RKO (cell line): ENCODE measurements at places on chromosomes 4 and X.

DNA sequence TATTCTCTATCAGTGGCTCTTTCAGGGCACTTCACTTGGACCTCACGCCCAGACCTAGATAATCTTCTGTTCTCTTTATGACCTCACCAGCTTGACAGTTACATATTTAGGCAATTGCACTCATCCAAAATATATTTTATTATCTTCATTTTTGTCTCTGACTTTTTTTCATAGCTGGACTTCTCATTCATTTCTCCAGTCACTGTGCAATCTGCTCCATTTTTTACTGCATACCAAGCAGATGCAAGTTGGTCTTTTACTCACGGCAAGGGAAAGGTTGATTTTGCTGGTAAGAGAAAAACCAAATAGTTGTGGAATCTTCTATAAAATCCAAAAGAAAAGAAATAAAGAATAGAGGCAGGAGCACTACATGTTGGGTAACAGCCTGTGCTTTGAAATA, 31.7 kb downstream of the MAD2L1 start:
- DNase-seq = no peak

DNA sequence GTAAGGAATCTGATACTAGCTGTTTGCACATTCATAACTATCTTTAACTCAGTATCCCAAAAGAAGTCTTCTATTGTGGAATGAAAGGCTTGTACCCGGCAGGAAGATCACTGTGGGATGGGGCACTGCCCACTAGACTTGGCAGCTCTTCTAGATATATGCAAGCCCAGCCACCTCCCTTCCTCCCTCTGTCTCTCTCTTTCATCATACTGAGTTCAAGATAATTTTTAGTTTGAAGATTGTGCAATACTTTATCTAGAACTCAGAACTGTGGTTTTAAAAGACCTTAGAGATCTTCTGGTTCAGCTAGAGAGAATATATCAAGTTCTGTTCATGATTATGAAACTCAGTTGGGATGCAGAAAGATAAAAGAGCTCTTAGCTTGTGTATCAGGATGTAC, 22.5 kb upstream of the GPR34 start:
- no peak for DNase-seq

GRCh38 chrX:46436744-46437143, 108.5 kb downstream of the ZNF674 start:
- DNase-seq = no peak

DNA sequence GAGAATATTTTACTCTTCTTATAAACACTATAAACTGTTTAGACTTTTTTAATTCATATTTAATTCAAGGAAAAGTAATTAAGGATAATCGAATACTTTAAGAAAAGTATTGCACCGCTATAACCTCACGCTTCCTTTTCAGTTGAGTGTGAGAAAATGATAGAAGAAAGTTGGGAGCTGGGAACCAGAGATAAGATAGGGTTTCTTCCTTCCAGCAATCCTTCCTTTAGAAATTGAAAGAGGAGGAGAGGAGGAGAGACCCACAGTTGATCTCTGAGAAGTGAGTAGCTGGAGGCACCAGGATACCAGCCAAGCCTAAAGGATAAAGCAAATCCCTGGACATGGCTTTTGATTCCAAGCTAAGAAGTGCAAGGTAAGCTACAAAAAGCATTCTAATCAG, 242.3 kb upstream of the NOCT start:
- DNase-seq = no peak

GRCh38 chr4:15130441-15130840, 128.2 kb downstream of the CPEB2 start:
- no peak for DNase-seq

- DNase-seq = no peak
Observed at GRCh38 chrX:38854305-38854704, 53.0 kb downstream of the MID1IP1 start.

- DNase-seq = no peak
Observed at GRCh38 chrX:4762196-4762595, 1048.7 kb upstream of the PRKX start.

DNA sequence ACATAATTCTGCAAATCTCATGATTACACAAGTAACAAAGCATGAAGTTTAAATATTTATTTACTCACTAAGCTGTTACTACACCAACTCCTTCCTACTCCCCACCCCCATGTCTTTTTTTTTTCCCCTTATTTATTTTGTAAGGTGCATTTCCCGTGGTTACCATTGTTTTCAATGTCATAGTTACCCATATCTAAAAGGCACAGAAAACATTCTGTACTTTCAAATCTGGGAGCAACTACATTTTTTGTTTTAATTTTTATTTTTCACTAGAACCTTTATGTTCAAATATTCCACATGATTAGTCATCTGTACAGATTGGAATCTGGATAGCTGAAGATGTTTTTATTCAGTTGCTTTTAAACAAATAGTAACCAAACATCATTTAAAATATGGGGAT, 62.8 kb downstream of the PPP3CA start:
- no peak for DNase-seq

DNA sequence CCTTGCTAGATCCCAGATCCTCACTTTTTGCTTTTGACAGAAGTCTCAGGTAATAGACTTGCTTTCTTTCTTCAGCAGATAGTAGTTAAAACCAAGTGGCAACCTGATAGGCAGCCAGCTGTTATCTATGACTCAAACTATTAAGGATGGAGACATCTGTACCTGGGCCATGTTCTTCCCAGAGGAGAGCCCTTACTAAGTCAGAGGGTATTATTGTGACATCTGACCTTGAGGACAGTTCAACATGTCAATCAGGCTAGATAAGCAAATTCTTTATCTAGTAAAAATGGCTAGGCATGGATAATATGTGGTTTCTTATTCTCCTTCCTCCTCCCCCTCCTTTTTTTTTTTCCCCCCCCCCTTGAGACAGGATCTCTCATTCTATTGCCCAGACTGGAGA, 39.2 kb downstream of the TRIM2 start:
- no peak for DNase-seq

DNA sequence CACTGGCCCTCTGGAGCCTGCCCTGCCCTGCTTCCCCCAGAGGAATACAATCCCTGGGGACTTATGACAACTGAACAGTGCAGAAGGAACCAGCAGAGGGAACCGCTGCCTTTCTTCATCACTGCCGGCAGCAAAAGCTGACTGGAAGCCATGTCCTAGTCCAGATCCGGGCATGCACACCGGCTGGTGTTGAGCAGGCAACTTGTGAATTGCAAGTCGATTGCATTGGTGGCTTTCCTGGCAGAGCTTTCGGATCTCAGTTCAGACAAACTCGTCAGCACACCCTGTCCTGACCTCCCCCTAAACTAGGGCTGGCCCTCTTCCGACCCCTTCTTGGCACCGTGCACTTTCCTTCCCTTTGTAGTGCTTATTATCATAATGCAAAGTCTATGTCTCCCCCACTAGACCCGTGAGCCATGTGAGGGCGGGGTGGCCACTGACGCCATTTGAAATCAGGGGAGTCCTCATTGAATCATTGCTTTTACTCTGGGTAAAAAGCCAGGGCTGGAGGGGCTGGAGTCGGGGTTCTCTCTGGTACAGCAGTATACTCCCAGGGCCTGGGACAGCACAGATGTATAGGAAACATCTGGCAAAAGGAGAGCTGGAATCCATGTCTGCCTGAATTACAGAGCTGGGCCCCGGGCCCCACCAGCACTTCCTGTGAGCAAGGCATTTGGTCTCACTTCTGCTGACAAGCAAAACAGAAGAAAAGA, 1.8 kb downstream of the ARHGAP4 start:
- peak; percentile 65 for DNase-seq

DNA sequence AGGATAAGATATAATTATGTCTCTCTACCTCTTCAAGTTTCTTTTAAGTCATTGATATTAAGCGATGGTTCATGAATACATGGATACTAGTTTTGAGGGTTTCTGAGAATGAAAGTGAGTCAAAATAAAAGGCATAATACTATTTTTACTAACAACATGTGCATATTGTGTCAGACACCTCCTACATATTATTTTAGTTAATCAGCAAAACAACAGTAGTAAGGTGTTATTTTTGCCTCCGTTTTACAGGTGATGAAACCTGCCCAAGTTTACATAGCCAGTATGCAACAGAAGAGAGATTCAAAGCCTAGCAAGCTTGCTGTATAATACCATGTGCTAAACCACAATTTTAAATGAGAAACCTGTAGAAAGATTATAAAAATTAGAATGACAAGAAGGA, 544.1 kb downstream of the EPHA5 start:
- DNase-seq = no peak

DNA sequence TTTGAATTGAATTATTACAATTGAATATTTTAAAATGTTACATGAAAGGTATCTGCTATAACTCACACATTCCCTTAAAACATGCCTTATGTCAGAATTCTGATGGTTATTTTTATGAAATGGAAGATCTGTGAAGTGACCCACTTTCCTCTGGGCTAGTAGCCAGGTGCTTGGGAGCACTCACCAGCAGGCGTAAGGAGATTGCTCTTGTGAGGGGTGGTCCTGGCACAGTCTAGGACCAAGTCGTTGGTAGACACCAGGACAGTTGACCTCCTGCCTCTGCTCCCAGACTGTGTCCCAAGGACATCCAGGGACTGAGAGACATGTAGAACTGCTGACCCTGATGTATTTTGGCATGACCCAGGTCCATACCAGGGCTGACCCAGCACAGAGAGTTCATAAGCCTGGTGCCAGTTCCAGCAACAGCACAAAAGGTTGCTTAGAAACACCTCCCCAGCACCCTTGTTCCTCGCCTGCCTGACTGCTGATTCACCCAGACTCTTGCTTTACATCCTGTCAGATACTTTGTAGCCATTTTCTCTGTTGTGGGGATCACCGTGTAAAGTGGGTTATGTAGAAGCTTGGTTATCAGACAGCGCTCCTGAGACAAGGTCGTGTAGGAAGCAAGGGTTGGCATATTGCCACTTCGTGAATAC, 48.5 kb downstream of the NELFA start:
- no peak for DNase-seq

GRCh38 chr4:126778348-126778747, 854.4 kb upstream of the INTU start:
- peak; percentile 89 for DNase-seq

GRCh38 chrX:118637997-118638396, 89.4 kb upstream of the IL13RA1 start:
- DNase-seq = no peak

DNA sequence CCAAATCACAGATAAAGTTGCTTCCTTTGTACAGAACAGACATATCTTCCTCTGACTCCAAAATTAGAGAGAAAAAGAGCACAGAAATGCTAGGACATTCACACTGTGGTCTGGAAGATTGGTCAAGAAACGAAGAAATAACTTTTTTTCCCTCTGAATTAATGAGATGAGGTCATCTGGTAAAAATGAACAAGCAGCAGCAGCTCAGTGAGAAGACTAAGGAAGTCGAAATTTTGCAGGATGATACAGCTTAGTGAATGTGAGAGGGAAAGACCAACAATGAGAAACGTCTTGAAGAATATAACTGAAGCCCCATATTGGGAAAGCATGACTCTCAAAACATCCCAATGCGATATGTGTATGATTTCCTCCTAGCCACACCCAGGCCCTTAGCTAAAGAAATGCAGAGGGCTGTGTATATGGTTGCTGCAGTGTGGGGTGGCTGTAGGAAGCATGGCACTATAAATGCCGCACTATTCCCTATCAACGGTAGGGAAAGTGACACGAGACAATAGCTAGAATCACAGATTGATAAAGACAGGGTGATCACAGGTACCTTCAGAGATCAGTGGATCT, 208.6 kb downstream of the VEGFC start:
- DNase-seq = no peak

GRCh38 chr4:76980261-76980660, 30.7 kb downstream of the SEPTIN11 start:
- no peak for DNase-seq

- no peak for DNase-seq
Observed at GRCh38 chr4:60884587-60884986, 315.5 kb upstream of the ADGRL3 start.

GRCh38 chr4:132593717-132594400, 555.2 kb upstream of the PCDH10 start:
- DNase-seq = no peak

GRCh38 chr4:173005912-173006633, 162.5 kb upstream of the GALNT7 start:
- DNase-seq = no peak

- no peak for DNase-seq
Observed at GRCh38 chr4:43607827-43608461, 715.4 kb downstream of the GRXCR1 start.

DNA sequence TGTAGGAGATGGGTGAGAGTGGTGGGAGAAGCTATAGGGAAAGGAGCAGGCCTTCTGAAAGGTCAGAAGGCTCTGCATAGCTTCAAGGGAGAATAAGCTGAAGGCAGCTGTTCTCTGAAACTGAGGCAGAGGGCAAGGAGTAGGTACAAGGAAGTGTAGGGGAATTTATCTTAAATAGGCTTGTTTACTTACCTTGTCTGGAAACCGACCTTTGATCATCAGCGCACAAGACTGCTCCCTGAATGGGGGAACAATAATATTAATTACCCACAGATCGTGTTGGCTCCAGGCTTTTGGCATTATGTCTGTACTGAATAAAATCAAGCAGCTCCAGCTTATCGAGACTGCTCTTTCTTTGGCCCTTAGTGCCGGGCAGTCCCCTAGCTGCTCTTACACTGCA, 175.5 kb upstream of the MAGEB16 start:
- no peak for DNase-seq

DNA sequence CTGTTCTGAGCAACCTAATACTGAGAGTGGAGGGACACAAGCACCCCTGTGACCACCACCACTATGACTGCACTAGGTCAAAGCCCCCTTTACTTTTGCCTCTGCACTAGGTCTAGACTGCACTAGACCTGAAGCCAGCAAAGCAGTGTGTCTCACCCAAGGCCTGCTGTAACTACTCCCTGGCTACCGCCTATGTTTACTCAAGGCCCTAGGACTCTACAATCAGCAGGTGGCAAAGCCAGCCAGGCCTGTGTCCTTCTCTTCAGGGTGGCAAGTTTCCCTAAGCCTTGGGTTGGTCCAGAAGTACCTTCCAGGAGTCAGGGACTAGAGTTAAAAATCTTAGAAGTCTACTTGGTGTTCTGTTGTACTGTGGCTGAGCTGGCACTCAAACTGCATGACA, 15.9 kb downstream of the RAB33B start:
- no peak for DNase-seq

DNA sequence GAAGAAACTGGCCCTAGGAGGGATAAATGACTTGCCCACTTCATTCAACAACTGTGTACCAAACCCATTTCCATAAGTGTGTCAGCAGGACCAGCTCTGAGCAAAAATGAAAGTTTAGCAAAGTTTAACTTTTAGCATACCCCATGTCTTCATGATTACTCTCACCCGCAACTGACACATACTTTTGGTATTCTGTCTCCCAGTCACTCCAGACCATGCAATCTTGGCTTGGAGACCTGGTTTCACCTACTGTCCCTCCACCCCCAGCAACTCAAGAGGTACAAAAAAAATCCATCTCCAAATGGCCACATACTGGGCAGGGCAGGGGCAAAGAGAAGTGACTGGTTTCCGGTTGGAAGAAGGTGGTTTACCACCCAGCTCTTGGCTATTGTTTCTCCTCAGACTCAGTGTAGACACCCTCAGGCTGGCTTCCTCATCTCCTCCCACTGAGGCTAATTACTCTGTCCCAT, 79.8 kb downstream of the RLIM start:
- DNase-seq = no peak

DNA sequence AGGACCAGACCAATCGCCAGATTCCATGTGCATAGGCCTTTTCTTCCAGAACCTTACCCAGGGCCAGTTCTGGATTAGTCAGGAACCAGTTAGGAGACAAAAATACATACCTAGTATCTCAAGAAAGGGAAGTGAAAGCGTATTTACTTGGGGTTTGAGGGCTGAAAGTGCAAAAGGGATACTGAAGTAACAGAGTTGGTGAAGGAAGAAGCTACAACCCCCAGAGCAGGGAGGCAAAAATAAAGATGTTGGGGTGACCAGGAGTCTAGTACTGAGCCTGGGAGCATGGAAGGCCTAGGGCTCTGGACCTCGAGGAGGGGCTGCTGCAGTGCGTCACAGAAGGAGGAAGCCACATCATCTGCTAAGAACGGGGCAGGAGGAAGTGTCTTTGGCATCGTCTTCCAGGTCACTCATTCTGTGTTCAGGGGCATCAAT, 38.3 kb downstream of the TKTL1 start:
- DNase-seq = no peak
